ENCODE measurements at places on chromosomes 16 and 17.
A peak's percentile ranks its signal among the peaks of the same experiment; 100 is the strongest.

GRCh38 chr17:63989622-63990345 is 8.4 kb upstream of the PRR29 start:
- no peak for DNase-seq

DNA sequence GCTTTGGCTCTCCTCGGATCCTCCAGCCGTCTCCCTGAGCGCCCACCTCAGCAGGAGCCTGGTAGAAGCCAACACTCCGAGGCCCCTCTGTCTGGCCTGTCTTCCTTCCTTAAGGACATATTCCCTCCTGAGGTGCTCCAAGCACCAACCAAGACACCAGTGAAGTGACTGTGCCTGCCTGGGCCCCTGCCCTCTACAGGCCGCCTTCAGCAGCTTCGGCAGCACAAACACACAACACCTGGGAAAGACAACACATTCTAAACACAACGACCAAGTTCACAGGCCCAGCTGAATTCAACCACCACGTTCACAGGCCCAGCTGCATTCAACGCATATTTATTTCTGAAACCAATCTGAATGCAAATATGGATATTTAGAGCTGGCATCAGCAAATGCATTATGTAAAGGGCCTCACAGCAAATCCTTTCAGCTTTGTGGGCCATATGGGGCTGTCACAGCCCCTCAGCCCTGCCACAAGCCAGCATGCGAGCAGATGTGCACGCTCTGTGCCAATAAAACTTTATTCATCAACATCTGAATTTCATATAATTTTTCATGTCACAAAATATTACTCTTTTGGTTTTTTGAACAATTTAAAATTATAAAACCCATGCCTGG is 12.2 kb downstream of the GALNS start:
- no peak for DNase-seq

- DNase-seq: peak; percentile 8
These were observed 59.4 kb upstream of the XYLT1 start for GRCh38 chr16:17529982-17530760.

- no peak for DNase-seq
These were observed 9.4 kb downstream of the C17orf100 start for GRCh38 chr17:6660805-6661463.

DNA sequence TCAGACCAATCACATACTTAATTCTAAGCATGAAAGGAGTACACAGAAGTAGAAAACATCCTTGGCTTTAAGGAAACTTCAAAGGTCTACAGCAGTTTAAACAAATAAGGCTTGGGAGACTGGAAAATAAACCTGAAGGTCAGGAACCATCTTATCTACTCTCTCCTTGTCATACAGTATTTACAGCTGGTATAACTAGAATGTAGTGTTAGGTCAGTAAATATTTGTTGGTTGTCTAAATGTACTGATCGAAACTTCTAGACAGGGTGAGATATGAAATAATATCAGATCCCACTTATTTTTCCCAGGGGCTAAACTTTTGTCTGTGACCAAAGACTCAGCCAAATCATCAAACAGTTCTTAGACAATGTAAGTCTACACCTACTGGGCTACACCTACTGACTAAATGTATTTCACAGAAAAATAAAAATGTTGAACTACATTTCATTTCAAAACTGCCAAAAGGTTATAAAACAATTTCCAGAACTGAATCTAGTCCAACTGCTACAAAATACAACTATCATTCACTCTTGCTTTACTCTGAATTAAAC is 27.1 kb upstream of the TMEM97 start:
- no peak for DNase-seq

DNA sequence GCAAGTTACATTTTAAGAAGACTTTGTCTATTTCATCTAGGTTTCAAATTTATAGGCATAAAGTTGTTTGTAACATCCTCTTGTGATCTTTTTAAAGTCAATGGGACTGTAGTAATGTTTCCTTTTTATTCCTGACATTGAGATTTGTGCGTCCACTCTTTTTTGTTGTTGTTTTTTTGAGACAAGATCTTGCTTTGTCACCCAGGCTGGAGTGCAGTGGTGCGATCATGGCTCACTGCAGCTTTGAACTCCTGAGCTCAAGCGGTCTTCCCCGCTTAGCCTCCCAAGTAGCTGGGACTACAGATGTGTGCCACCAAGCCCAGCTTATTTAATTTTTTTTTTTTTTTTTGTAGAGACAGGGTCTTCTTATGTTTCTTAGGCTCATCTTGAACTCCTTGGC is 29.9 kb downstream of the RPTOR start:
- no peak for DNase-seq

Measured in stimulated activated naive CD4-positive, alpha-beta T cell treated with Interleukin-2 at 50 U/mL for 16 hours (primary cell).